ENCODE measurements at places on chromosomes 3 and 15.

GRCh38 chr15:73200339-73200738, 148.1 kb downstream of the NEO1 start:
- DNase-seq = no peak

- DNase-seq = no peak
Observed at GRCh38 chr3:156902916-156903315, 76.8 kb downstream of the LEKR1 start.

- no peak for DNase-seq
Observed at GRCh38 chr3:25448750-25449692, 21.0 kb downstream of the RARB start.

GRCh38 chr3:43915546-43915945, 224.8 kb downstream of the ABHD5 start:
- DNase-seq = no peak

DNA sequence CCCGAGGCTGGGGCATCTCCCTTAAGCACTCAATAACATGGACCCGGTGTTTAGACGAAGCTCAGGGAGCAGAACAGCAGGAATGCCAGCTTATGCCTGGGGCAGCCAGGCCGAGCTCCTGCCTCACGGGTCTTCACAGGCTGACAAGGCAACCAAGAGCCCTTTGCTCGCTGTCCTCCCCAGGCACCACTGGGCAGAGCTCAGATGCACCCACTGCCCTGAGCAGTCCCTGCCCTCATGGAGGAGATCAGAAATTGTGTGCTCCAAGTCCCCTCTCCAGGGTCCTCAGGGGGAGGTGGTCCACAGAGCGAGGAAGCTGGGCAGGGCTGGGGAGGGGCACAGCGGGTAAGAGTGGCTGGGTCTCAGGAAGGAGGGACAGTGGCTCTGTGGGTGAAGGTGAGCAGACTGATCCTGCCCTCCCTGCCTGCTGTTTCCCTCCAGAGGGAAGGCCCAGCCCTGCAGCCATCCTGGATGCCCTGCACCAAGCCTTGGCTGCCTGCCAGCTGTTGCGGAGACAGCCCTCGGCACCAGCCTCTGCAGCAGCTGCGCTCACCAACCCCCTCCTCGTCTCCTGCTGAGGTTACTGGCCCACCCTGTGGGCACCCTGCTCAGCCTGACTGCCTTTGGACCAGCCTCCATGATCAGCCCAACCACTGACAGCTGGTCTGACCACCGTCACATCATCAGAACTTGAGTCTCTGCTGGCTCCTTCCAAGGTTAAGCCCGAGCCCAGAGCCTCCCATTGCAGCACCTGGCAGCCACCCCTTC, 21.1 kb upstream of the GP9 start:
- DNase-seq = no peak

GRCh38 chr15:100112061-100112420, 229.7 kb downstream of the ADAMTS17 start:
- DNase-seq = no peak

GRCh38 chr3:23112491-23112890, 90.6 kb upstream of the UBE2E2 start:
- no peak for DNase-seq

- no peak for DNase-seq
Observed at GRCh38 chr3:136276049-136276755, 26.1 kb downstream of the PCCB start.

- no peak for DNase-seq
Observed at GRCh38 chr3:156251424-156251823, 131.0 kb downstream of the KCNAB1 start.

GRCh38 chr3:128794067-128794768, 68.2 kb downstream of the RAB7A start:
- no peak for DNase-seq

GRCh38 chr3:152298393-152299248, 29.9 kb downstream of the MBNL1 start:
- peak; percentile 27 for DNase-seq

DNA sequence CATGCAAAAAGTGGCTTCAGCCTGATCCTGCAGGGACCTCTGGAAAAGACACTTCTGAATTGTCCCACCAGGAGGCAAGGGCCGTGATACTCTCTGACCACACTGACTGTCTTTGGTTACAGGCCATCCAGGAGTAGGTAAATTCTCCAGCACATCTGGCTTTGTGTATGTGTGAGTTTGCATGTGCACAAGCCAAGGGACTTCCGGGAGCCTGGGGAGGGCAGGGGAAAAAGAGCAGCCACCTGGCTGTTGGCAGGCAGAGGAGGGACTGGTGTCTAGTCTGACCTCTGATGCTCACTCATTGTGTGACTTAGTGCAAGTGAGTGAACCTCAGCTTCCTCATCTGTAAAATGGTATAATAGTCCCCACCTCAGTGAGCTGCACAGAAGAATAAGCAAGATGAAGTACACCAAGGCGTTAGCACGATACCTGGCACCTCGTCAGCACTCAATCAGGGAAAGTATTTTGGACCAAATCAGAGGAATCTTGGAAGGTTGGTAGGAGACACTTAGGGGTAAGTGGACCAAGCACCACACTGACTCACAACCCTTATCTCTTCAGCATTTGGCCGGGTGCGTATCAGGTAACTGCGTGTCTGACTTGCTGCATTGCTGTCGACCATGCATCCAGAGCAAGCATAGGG, 19.1 kb downstream of the KLHL6 start:
- no peak for DNase-seq

- no peak for DNase-seq
Observed at GRCh38 chr3:132593241-132593946, 3.7 kb upstream of the ACKR4 start.

DNA sequence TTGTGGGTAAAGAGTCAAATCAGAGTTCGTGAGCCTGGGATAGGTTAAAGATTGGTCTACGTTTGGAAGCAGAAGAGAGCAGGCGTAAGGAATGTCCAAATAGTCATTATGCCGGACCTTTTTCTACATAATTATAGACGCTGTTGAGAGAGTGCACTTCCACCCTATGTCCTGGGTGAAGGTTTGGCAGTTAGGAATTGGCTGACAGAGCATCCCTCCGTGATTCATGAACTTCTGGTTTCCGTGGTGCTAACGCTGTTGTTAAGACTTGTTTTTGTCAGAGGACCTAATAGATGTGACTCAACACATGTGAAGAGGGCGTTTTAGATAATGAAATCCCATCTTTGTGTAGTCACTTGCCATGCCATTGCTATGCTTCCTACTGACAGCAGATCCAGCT, 1.1 kb downstream of the EAF1 start:
- no peak for DNase-seq
